Fibroblast of skin of abdomen (primary cell): ENCODE measurements at places on chromosomes 7 and 10.

- peak; percentile 89 for DNase-seq
Measured at GRCh38 chr10:60816628-60817397, 38.5 kb downstream of the CDK1 start.

DNA sequence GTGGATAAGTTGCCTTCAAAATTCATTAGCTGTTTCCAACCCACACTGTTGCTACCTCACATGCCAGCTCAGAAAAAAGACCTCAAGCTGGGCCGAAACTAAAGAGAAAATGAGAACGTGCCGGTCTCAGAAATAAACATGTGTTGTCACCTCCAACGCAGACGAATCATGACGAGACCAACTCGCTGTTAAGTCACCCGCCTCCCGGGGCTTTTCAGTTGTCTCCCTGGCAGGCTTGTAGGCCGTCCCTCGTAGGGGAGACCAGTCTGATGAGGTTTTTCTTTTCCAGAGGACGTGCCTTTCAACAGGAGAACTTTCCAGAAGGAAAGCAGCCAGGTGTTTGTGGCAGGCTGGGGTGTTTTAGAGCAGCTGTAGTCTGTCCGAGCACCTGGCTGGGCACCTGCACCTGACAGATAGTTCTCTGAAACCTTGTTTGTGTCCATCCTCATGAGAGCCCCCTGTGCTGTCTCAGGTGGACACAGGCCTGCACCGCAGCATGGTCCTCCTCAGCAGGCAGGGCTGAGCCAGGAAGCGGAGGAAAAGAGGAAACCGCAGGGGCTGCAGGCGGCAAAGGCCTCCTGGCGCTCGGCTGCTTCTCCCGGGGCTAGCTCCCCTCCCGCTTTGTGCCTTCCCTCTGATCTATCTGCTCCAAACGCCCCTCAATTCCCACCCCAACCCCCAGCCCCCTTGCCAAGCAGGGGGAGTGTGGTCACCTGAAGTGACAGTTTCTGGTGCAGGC lies 78.8 kb downstream of the CHST15 start:
- no peak for DNase-seq

GRCh38 chr7:96380111-96380512 lies 58.2 kb upstream of the SLC25A13 start:
- DNase-seq: no peak

- no peak for DNase-seq
Measured at GRCh38 chr7:111368381-111369065, 193.8 kb downstream of the IMMP2L start.

- peak; percentile 68 for DNase-seq
Measured at GRCh38 chr7:85176197-85176596, 10.7 kb downstream of the SEMA3D start.

DNA sequence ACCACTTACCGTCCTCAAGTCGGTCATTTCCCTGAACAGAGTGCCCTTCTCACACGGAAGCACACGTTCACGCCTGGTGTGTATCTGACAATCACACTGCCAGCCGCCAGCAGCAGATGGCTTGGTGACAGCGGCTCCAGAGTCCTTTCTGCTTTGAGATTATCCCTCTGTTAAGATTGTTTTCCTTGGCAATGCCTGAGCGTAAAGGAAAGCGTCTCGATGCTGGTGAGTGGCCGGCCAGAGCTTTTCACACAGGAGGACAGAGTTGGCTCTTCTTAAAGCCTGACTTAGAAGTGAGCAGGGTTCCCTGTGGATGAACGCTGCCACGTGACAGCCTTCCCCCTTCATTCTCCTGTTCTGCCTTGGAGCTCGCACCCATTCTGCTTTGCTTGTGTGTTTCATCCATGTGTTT lies 22.1 kb upstream of the PRKAR1B start:
- DNase-seq: no peak

DNA sequence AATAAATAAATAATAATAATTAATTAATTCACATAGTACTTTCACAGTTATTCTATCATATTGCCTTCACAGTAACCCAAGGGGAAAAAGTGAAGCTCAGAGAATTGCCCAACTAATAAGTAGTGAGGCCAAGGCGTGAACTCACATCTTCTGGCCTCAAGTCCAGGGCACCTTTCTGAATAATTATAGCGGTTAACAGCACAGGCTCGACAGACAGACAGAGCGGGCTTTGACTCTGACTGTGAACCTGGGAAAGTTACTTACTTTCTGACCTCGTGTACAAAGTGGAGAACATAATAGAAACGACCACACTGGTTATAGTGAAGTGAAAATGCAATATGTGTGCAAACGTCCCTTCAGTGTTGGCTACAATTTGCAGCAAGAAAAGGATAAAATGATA lies 5.7 kb upstream of the SMKR1 start:
- DNase-seq: no peak

- DNase-seq: no peak
Measured at GRCh38 chr7:64863969-64864368, 39.1 kb upstream of the ZNF273 start.

- no peak for DNase-seq
Measured at GRCh38 chr10:70561558-70561957, 41.0 kb downstream of the PRF1 start.

DNA sequence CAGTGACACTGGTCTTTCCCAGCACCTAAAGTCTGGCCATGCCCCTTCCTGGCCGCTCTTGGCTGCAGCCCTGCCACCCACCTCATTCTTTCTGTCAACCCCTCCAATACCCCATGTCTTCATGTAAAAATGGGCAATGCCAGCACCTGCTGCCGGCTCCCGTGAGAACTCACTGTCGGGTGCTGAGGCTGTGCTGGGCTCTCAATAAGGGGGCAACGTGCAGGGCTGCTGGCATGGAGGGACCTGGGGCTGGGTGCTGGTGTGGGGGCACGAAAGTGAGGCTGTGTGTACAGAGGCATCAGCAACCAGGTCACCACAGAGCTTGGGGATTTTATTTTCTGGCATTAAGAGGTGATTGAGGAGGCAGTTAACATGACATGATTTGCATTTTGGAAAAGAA lies 65.3 kb downstream of the ALOX5 start:
- no peak for DNase-seq

DNA sequence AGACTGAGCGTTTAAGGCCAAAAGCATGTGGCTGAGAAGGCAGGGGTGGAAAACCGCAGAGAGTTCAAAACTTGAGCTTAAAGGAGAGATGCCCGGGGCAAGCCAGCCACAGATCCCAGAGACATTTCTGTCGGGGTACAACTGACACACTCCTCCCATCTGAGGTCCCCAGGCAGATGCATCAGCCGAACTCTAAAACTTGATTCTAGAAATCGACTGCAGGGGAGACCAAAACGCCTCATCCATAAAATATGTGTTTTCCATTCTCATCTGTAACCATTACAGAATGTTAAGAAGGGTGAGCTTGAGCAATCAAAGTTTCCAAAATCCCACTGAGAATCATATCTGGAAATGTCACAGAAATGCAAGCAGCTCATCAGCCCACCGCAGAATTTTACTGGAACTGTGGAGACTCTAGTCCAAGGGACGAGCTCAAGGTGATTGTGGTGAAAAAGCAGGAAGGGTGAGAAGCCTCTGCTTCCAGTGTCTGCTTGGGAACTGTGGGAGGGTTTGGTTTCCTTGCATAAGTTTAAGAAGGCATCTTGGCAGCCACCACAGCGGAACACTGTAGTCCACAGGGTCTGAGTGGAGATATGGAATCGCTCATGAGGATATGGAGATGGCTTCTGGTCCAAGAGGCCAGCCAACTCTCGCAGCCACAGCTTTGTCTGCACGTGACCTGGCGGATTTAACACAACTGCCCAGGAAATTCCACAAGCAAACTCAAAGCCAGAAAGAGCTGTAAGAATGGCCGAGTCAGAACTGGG lies 249.2 kb downstream of the SFMBT2 start:
- DNase-seq: peak; percentile 10

GRCh38 chr10:31340343-31340742 lies 21.3 kb downstream of the ZEB1 start:
- peak; percentile 6 for DNase-seq

GRCh38 chr10:117885206-117885829 lies 161.4 kb downstream of the RAB11FIP2 start:
- peak; percentile 13 for DNase-seq

- DNase-seq: no peak
Measured at GRCh38 chr7:130945411-130945811, 211.4 kb upstream of the KLF14 start.

DNA sequence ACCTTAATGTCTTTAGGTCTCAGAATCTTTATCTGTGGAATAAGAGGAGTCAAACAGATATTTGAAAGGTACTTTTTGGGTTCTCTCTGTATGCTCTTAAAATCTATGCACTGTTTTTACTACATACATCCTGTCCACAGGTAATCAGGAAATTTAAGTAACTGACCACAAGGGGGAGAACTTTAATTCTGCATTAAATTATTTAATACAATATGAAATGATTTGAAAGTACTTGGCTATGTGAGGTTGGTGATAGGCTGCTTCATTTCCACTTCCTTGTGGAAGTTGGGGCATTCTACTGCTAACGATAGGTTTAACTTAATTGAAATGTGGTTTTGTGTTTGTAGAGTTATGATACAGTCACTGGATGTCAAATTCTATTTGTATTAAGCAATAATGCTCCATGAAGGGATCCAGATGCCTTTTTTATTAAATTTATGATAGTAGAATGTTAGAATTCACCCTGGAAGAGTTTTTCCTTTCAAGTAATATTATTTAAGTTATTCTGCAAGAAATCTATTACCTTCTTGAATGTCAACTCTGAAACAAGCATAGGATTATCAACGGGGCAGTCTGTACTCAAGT lies 6.0 kb downstream of the TEX47 start:
- peak; percentile 6 for DNase-seq

DNA sequence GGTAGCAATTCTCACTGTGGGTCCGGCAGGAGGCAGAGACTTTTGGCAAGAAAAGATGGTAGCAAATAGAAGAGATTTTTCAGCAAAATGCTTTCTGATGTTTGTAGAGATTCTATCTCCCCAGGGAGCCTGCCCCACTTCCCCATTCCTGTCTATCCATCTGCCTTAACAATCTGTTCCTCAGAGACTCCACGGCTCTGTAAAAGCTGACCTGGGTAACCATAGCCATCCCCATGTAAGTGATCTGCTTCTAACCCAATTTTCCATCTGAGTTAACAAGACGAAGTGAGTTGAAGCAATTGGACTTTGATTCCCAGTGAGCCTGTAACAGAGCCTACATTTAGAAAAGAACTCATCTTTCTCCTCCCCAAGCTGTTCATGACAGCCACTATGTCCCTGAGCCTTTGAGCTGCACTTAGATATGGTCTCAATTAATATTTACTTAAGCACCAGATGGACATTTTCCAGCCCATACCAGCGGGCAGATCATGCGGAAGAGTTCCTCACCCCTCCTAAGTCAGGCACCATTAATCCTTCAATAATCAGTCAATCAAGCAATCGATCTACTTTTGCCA lies 896.1 kb downstream of the CCSER2 start:
- no peak for DNase-seq

- DNase-seq: no peak
Measured at GRCh38 chr7:14201353-14201752, 211.9 kb upstream of the ETV1 start.

GRCh38 chr7:135539629-135540028 lies 18.1 kb upstream of the NUP205 start:
- no peak for DNase-seq

GRCh38 chr7:100674411-100675104 lies 1.0 kb downstream of the GNB2 start:
- DNase-seq: no peak

- DNase-seq: peak; percentile 72
Measured at GRCh38 chr10:72308320-72308987, 34.7 kb downstream of the DDIT4 start.

GRCh38 chr7:70505886-70506285 lies 626.1 kb upstream of the GALNT17 start:
- DNase-seq: no peak

DNA sequence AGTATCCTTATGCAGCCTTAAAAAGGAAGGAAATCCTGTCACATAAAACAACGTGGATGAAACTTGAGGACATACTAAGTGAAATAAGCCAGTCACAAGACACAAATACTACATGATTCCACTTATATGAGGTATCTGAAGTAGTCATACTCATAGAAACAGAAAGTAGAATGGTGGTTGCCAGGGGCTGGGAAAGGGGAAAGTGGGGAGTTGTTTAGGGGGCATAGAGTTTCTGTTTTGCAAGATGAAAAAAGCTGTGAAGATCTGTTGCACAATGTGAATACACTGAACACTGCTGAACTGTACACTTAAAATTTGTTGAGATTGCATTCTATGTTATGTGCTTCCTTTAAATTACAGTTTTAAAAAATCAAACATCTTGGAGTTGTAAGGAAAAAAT lies 2.9 kb downstream of the NUP205 start:
- no peak for DNase-seq

- no peak for DNase-seq
Measured at GRCh38 chr7:97012365-97013133, 7.2 kb downstream of the DLX6 start.

GRCh38 chr10:121104476-121105111 lies 253.4 kb downstream of the WDR11 start:
- DNase-seq: no peak

GRCh38 chr7:36742911-36743775 lies 18.8 kb upstream of the AOAH start:
- no peak for DNase-seq

- no peak for DNase-seq
Measured at GRCh38 chr7:155361346-155361680, 63.6 kb downstream of the INSIG1 start.

- DNase-seq: no peak
Measured at GRCh38 chr7:139036901-139037300, 1.1 kb upstream of the ZC3HAV1L start.

- DNase-seq: peak; percentile 16
Measured at GRCh38 chr10:58318346-58318745, 16.5 kb upstream of the UBE2D1 start.

GRCh38 chr7:93856323-93856722 lies 34.2 kb downstream of the TFPI2 start:
- peak; percentile 12 for DNase-seq

DNA sequence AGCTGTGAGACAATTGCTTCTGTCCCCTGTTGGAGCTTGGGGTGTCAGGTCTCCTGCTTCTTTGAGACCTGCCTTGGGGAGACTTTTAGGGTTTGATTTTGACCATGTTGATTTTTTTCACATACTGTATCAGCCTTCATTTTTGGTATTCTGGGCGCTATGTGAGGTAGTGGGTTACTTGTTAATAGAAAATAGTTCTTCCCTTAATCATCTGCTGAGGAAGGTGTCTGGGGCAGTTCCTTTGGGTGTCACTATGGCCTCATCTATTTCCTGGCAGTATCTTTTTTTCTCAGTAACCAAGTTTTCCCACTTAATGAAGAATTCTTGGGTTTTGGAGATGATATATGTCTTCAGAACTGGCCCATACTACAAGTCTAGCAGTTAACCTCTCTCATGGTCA lies 4.6 kb upstream of the NOLC1 start:
- no peak for DNase-seq

DNA sequence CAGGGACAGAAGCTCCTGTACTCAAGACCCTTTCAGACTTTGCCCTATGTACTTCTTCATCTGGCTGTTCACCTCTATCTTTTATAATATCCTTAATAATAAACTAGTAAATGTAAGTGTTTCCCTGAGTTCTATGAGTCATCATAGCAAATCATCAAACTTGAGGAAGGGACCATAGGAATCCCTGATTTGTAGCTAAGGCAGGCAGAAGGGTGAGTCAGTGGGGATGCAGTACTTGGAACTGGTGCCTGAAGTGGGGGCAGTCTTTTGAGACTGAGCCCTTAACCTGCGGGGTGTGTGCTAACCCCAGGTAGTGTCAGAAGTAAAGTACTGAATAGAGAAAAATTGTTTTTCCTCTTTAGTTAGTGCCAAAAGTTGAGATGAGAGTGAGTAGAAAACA lies 6.2 kb upstream of the TMEM243 start:
- peak; percentile 56 for DNase-seq

- peak; percentile 18 for DNase-seq
Measured at GRCh38 chr10:6406220-6407033, 173.6 kb downstream of the PRKCQ start.

- DNase-seq: no peak
Measured at GRCh38 chr7:80665526-80665925, 27.1 kb downstream of the CD36 start.

GRCh38 chr7:10934292-10934691 lies 39.4 kb upstream of the PHF14 start:
- DNase-seq: peak; percentile 82
